ENCODE measurements at places on chromosomes 3 and 15.

- DNase-seq = no peak
These were observed 312.7 kb downstream of the MFSD1 start for GRCh38 chr3:159114582-159114981.

DNA sequence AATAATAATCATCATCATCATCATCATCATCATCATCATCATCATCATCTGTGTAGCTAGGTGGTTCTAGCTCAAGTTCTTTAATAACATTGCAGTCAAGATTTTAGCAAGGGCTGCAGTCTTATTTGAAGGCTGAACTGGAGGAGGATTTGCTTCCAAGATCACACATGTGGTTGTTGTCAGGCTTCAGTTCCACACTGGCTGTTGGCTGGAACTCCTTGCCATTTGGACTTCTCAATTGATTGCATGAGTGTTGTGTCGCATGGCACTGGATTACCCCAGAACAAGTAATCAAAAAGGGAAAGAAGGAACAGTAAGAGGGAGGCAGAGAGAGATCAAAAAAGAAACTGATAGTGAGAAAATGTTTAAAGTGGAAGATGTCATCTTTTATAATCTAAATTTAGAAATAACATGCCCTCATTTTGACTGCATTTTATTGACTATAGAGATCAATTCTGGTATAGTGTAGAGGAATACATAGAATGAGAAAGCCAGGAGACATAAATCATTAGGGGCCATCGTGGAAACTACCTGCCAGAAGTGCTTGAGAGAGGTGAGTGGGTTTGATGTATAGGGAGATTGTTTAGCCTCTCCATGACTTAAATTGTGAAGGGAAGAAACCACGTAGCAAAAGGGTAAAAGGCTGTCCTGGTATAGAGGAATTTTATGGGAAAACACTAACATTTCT, 346.6 kb upstream of the RBMS3 start:
- DNase-seq = no peak

- DNase-seq = no peak
These were observed 13.7 kb downstream of the PAK6 start for GRCh38 chr15:40252438-40253166.

DNA sequence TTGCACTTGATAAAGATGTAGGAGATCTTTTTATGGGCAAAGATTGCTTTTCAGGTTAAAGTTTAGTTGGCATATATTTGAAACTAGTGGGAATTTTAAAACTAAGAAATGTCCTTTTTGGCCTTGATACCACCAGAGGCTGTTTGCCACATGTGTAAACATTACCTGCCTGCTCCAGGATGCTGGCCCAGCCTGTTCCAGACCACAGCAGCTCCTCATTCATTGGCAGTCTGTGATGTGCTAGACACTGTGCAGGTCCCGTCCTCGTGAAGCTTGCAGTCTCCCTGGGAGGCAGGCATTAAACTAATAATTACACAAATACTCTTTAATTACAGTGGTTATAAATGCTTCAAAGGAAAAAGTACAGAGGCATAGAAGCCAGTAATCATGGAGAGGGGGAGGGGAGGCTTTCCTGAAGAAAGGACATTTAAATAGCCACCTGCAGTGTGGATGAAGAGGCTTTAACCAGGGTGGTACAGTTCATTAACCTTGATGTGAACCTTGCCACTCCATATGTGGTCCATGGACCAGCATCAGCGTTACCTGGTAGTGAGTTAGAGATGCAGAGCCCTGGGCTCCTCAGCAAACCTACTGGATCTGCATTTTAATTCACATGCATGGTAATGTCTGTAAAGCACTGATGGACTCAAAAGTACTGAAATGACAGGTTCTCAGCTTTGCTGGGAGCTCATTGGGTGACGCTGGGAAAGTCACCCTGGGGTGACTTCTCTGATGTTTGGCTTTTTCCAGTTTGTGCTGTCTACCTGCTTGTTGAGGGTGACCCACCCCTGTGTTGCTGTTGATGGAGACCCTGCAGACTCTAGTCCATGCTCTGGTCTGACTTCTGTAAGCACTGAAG, 5.3 kb downstream of the ZNF710 start:
- no peak for DNase-seq

- no peak for DNase-seq
These were observed 161.6 kb downstream of the TCF12 start for GRCh38 chr15:57079931-57080620.

DNA sequence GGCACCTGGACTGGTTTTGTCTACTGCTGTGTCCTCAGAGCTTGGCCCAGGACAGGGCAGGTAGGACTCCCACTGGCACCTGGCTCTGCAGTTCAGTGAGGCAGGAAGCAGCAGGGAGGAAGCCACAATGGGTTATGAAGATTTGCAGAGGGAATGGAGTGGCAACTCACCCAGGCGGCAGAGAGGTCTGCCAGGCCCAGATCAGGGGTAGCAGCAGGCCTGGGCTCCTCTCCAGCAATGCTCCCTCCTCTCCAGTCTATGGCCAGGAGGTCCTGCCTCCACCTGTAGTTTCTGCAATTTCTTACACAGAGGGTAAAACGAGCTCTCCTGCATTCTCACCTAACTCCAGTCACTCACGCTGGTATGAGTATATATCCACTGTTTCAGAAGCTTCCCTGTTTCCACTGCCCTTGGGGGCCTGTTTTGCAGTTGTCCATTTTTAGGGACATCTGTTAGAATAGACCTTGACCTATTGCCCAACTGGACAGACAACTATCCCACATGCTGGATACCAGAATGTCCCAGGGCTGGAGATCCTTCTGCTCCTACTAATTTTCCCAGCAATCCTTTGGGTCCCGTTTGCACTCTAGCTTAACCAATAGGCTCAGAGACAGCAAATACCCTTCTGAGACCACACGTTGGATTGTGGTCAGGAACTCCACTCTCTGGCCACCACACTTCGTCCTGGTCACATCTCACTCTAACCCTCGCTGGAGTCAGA, 35.2 kb downstream of the HMCES start:
- DNase-seq = no peak

DNA sequence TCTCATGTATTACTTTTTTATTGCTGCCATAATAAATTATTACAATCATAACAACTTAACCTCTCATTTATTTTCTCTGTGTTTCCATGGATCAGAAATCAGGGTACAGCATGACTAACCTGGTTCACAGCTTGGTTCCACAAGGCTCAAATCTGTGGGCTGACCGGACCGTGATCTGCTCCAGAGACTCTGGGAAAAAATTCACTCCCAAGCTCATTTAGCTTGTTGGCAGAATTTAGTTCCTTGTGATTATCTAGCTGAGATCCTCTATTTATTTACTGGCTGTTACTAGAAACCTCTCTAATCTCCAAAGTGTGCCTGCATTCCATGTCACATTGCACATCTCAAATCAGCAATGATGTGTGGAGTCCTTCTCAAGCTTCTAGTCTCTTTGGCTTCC, 386.6 kb downstream of the DIPK2A start:
- DNase-seq = no peak

DNA sequence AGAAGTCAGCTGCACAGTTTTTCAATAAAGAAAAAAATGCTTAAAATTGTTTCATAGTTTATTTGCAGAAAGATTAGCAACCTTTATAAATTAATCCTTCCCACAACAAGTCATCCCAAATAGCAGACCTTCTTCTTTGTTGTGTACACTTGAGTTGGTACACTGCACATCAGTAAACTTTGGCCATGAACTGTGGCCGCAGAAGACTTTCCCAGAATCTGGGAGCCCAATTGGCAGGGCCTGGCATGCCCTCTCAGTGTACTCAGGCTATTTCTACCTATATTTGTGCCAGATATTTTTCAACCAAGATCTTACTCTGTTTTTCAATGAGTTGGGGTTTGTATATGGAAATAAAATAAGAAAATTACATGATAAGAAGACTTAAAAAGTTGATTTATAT, 133.1 kb downstream of the DIPK2A start:
- no peak for DNase-seq

DNA sequence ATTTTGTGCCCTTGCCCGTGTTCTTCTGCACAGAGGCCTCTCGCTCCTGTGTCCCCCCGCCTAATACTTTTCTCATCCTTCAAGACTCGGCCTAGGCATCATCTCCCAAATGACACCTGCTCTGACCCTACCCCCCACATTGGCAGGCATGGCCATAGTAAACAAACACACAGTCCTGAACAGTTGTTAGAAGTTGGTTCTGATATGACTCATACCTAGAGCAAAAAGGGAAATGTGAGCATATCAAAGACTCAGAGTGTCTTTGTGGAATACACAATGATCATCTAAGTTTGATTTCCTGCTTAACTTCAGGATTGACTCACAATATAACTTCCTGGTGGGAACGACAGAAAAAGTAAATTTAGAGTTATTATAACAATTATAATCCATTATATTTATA, 120.5 kb downstream of the POLR2M start:
- no peak for DNase-seq

DNA sequence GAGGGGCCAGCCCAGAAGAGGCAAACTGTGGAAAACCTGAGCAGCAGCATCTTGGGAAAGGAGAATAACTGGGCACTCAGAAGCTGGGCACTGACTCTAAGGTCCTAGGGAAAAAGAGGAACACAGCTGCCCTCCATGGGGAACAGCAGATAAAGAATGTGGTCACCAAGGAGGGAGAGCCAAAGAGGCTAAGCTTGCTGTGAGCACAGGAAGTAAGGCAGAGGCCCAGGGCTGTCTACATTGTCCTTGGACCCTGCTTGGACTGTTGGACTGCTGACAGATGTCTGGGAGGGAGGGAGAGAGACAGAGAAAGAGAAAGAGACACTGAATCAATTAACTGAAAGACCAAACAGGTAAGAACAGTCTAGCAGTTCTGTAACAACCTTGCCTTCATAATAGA, 4.5 kb upstream of the MNS1 start:
- no peak for DNase-seq

DNA sequence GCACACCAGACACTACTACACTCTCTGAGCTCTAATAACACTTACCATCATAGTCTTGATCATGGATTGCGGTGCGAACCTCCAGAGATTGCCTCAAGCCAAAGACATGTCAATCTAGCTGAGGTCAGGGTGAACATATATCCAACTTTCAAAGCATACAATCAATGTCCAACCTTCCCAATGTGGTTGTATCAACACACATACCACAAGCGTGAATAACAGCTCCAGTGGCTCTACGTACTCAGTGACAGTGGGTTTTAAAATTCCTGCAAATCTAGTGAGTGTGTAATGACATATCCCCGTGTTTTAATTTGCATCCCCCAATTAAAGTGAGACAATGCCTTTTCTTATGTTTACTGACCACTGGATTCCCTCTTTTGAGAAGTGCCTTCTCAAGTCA, 29.6 kb downstream of the SFMBT1 start:
- peak; percentile 24 for DNase-seq

DNA sequence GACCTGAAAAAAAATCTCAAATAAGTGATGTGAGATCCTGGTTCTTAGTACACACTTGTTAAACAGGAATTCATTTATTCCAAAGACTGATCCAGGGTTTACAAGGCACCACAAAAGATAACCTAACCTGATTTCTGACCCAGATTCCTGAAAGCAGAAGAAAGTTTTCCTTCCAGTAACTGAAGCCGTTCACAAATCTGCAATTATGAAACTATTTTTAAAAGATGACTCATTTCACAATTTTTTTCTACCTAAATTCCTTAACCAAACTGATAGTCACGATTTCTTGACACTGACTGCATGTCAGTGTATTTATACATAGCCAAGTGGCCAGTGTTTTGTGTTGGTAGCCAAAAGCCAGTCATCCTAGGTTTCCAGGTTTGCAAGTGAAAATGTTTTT, 17.1 kb downstream of the SLC9A9 start:
- no peak for DNase-seq

DNA sequence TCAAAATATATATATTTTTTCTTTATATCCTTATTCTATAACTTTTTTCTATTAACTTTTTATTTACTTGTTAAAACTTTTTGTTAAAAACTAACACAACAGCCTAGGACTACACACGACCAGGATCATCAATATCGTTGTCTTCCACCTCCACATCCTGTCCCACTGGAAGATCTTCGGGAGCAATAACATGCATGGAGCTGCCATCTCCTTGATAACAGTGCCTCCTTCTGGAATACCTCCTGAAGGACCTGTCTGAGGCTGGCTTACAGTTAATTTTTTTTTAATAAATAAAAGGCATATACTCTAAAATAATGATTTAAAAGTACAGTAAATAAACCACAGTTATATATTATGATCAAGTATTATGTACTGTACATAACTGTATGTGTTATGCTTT, 58.9 kb downstream of the SFMBT1 start:
- DNase-seq = peak; percentile 29

- no peak for DNase-seq
These were observed 4.6 kb downstream of the IGDCC3 start for GRCh38 chr15:65373163-65373651.

DNA sequence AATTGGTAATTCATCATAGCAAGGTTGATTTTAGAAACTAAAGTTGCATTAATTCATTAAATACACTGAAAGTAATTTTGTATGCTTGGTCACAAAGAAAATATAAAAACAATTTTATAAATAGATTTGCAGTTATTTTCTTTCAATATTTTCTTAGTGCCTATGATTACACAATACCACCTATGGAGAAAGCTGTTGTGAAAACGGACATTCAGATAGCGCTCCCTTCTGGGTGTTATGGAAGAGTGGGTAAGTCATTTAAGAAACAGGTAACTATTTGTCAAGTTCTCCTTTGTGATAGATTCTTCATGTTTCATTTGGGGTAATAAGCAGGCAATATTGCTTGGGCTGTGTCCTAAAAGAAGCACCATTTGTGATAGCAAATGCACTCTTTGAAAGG, 3.0 kb downstream of the DUT start:
- DNase-seq = no peak

- no peak for DNase-seq
These were observed 5.1 kb downstream of the PROK2 start for GRCh38 chr3:71779674-71780377.

- DNase-seq = no peak
These were observed 228.1 kb upstream of the ATP10A start for GRCh38 chr15:26091184-26091583.

DNA sequence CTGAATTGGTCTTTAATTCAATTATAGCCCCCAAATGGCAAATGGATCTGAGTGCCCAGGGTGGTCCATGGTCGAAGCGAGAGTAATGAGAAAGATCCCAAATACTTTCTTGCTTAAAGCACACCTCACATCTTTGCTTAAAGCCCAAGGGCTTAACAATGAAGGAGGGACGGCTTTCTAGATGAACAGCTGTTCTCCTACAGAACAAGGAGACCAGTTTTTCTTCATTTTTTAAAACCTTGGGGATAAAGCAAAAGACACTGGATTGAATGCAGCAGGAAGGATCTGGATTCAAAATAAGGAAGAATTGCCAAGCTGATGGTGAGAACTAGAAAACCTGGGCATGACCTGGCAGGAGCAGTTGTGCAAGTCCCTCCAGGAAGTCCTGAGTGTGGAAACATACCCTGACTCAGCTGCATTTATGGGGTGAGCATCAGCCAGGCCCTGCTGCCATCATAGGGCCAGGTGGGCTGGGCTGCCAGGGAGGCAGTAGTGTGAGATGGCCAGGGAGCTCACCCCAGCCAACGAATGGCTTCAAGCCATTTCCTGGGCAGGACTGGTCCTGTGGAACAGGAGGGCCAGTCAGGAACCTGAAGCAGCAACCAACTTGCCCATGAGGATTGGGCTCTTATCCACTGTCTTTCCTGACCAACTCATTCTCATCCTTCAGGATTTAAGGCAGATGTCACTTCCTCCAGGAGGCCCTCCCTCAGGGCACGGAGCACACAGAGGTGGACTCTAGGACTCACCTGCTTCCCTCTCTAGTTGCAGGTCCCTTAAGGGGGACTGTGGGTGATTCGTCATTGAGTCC, 18.4 kb upstream of the RHCG start:
- no peak for DNase-seq
